HEK293T (cell line): ENCODE measurements at places on chromosomes 12 and 14.
A peak's percentile ranks its signal among the peaks of the same experiment; 100 is the strongest.

DNA sequence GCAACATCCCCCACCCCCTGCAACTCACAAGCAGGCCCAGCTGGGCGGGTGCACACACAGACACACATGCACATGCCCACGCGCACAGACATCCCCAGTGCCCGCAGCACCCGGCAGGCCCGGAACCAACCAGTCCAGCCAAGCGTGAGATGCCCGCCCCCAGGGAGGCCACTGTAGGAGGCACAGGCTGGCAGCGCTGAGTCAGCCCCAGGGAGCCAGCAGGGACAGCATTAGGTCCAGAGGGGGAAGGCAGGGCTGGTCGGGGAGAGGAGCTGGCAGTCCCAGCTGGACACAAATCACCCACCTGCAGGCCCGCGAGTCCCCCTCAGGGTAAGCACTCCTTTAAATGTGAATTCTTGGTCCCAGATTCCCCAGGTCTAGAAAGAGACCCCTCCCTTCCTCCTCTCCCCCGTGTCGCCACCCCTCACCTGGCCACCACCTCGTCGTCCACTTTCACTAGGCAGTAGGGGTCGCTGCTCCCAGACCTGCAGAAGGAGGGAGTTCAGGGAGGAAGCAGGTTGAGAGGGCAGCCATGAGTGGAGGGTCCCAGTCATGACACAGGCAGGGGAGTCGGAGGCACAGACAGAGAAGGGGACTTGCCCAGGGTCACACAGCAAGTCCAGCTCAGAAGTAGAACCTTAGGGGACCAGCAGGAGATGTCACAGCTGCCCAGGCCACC lies 5.0 kb downstream of the RASAL1 start:
- no peak for DNase-seq

DNA sequence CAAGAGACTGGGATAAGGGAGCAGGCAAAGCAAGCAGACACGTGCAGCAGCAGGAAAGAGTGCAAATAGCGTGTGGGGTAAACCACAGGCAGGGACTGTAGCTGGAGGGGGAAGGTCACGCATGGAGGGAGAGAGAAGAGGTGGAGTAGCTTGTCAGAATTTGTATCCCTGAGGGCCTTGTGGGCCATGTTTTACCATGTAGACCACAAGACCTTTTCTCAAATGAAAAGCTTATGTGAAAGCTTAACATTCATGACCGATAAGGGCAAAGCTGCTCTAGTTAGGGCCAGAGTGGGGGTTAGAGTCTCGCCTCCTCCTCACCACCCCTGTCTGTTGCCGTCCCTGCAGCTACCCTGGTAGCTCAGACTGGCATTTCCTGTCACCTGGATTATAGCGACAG lies 152.9 kb upstream of the E2F7 start:
- DNase-seq = no peak

- no peak for DNase-seq
Measured at GRCh38 chr12:104106965-104107364, 31.0 kb downstream of the NFYB start.

DNA sequence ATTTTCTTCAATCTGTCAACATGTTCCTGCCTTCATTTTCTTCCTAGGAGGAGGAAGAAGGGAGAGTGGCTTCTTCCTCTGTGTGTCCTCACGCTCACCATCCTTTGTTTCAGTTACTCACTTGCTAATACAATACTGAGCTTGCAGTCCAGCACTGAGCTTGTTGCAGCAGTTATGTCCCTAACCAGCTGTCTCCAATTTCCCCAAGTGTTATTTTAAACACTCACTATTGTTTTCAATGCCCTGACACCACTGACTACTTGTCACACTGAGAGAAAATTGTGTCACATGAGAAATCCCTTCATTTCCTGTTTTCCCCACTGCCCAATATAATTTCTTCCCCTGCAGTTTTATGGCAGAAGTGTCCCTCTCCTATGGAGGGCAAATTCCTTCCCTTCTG lies 53.4 kb downstream of the HSD17B6 start:
- DNase-seq = no peak

DNA sequence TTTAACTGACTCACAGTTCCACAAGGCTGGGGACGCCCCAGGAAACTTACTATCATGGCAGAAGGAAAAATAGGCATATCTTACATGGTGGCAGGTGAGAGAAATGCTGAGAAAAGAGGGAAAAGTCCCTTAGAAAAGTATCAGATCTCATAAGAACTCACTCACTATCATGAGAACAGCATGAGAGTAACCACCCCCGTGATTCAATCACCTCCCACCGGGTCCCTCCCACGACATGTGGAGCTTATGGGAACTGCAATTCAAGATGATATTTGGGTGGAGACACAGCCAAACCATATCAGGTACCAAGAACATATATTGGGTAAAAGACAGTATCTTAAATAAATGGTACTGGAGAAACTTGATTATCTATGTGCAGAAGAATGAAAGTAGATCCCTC lies 100.3 kb upstream of the FAR2 start:
- no peak for DNase-seq

DNA sequence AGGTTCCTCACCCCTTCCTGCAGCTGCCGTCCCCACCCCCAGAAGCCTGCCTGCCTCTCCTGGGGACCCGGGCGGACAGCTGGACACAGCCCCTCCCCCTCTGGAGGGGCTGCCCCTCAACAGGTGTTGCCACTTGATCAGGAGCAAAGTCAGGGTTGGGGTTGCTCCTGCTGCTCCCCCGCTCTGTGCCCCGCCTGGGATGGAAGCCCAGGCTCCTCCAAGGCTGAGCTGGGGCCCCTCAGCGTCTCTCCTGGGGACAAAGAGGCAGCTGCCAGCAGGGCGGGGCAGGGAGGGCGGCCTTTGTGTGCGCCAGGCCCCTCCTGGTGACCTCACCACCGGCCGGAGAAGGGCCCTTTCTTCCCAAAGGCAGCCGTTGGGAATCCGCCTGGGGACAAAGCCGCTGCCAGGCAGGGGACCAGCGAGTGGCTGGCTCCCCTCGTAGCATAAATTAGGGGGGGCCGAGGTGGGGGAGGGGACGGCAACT lies 13.7 kb downstream of the TRMT61A start:
- no peak for DNase-seq

DNA sequence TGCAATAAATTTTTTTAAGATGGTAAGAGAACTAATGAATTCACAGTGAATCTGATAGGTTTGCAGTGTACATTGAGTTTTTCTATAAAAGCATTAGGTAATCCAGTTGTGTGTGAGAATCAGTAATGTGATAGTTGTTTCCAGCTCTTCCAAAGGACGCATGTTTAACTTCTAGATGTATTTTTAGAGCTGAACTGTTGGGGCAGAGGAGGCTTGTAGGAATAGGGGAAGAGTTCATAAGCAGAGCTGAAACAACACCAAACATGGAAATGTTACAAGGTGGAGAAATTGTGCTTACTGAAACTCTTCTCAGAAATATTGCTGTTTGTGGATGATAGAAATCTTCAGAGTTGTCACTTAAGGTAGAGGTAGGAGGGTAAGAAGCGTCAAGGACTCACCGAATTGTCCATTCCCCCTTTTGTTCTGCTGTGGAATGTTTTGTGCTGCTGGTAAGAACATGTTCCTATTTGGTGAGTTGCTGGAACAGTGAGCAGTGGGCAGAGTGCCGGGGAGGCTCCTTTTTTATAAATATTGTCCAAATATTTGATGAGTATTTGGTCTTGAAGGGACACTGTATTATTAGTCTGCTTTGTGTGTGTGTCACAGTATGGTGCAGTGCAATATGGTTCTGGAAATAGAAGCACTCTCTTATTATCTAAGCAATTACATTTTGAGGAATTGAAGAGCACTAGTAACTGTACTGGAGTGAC lies 76.7 kb downstream of the ANO6 start:
- DNase-seq = no peak

DNA sequence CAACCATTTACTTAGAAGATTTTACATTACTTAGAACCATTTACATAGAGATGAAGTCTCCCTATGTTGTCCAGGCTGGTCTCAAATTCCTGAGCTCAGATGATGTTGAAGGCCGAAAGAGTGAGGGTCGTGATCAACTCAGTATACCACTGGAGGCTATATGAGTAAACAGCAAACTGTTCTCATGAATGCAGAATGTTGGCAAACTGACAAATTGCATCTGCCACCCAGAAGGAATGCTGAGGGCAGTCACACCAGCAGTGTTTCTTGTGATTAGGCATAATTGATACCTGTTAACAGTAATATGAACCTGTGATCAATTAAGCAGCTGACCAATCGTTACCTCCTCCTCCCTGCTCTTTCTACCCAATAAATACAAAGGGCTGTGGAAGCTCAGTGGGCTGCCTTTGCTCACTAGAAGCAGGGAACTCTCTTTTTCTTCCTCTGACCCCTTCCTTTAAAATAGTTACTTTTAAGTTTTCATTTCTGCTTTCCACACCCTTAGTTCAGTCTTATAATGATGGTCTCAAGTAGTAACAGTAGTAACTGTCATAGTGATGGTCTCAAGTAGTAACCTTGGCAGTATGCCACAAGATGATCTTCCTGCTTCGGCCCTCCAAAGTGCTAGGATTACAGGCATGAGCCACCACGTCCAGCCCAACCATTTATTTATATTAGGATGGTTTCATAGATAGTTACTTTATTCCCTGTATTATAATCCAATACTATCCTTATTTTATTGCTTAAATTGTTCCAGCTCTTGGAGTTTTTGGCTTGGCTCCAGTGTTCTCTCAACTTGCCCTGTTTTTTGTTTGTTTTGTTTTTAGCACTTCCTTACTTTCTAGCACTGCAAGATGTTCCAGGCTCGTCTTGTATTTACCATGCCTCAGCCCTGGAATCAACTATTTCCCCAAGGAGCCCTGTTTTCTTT lies 25.8 kb downstream of the LIMA1 start:
- no peak for DNase-seq

- no peak for DNase-seq
Measured at GRCh38 chr12:66717036-66717673, 38.3 kb upstream of the GRIP1 start.

GRCh38 chr12:86349196-86349595 lies 93.0 kb upstream of the MGAT4C start:
- no peak for DNase-seq

- DNase-seq = no peak
Measured at GRCh38 chr12:22312336-22312735, 22.2 kb downstream of the ST8SIA1 start.

DNA sequence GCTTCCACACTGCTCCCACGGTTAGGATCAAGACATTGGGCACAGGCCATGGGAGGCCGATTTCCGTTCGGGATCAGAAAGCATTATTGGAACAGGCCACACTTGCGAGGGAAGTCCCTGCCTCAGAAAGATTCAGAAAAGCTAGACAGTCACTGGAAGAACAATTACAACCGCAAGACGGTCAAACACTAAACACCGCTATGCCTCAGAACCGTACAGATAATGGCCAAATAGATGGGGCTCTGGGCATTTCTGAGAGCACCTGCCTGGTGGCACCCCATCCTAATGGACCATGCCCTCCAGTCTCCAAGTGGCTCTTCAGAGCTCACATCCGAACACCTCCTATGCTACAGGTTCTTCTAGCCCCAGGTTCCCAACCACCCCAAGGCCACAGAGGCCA lies 42.0 kb downstream of the SSH1 start:
- DNase-seq = no peak

DNA sequence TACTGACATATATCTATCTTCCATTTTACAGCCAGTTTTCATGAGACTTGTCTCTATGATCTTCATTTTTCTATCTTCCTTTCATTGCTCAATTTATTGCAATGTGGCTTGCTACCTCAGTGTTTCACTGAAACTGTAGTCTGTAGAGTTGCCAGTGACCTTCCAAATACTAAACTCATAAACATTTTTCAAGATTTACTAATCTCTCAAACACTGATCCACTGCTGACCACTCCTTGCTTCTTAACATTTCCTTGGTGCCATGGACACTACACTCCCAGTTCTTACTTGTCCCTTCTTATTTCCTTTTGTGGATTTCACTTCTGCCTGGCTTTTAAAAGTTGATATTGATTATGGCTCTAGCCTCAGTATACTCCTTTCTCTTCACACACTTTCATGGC lies 95.4 kb upstream of the SLCO1C1 start:
- DNase-seq = no peak

GRCh38 chr12:105227879-105228278 lies 8.1 kb downstream of the APPL2 start:
- DNase-seq = no peak

GRCh38 chr14:71056168-71056567 lies 148.9 kb downstream of the PCNX1 start:
- DNase-seq = no peak

DNA sequence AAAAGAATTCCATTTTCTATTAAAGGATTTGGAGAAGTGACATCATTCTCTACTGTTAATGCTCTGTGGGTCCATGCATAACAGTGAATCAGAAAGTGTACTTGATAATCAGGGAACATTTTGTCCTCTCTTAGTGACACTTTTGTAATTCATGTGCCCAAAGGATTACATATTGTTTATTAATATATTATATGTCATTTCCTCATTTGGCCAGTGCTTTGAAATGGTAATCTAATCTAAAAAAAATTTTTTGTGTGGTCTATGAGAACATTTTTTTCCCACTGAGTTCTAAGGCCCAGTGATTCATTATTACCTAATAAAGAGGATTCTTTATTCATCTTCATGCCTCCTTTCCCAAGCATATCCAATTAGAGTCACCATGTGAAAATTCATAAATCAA lies 79.7 kb upstream of the MYF6 start:
- no peak for DNase-seq

- no peak for DNase-seq
Measured at GRCh38 chr12:128911861-128912260, 58.6 kb downstream of the GLT1D1 start.

DNA sequence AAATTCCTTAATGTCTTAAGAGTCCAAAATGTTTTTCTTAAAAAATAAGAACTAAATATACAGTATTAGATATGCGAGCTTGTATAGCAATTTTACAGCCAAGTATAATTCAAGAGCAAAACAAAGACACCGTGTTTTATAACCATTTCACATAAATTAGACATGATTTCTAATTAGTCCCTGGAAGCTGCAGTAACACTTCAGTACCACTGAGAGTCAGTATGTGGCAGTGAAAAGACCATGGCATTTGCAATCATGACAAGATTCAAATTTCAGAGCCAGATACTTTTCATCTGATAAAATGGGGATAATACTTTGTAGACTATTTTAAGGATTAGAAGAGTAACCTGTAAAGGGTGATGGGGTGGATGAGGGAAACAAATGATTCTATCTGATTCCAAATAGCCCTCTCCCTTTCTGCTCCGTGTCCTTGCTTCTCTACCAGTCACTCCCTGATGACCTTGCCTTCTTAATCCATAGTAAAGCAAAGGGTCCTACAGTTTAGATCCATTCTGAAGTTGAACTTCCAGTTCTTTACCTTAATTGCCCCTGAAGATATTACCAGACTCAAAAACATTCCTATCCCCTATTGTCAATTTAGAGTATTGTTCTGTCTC lies 145.4 kb upstream of the ABCD2 start:
- DNase-seq = peak; percentile 39

GRCh38 chr14:99590746-99591555 lies 13.1 kb downstream of the CCDC85C start:
- no peak for DNase-seq

GRCh38 chr12:3247077-3247476 lies 169.9 kb downstream of the TSPAN9 start:
- DNase-seq = no peak

DNA sequence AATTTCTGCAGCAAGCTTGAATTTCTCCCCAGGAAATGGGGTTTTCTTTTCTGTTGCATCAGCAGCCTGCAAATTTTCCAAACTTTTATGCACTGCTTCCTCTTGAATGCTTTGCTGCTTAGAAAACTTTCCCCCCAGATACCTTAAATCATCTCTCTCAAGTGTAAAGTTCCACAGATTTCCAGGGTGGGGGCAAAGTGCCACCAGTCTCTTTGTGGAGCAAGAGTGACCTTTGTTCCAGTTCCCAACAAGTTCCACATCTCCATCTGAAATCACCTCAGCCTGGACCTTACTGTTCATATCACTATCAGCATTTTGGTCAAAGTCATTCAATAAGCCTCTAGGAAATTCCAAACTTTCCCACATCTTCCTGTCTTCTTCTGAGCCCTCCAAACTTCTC lies 241.6 kb upstream of the TMTC1 start:
- no peak for DNase-seq
